ENCODE measurements at places on chromosomes 2 and 18. TPM values are rescaled to one million over a fixed set of nuclear protein-coding genes. Genes with fewer than 3 reads are reported as not detected.

NXPH2 gene
- not detected for total RNA-seq

NYAP2 gene
- not detected for total RNA-seq

MDH1B gene
- 0.44 TPM for total RNA-seq

NAT8 gene
- not detected for total RNA-seq

ITGA4 gene
- total RNA-seq = 227 TPM

SERPINB3 gene
- not detected for total RNA-seq

MAP3K19 gene
- not detected for total RNA-seq

EMILIN1 gene
- total RNA-seq = 0.91 TPM

UGT1A8 gene
- total RNA-seq = not detected

TEX44 gene
- total RNA-seq = not detected

CCDC148 gene
- total RNA-seq = not detected

FEV gene
- not detected for total RNA-seq

SCN3A gene
- total RNA-seq = not detected

FKBP7 gene
- total RNA-seq = 2.4 TPM

LYPD6B gene
- not detected for total RNA-seq

SATB2 gene
- 0.06 TPM for total RNA-seq

KIF1A gene
- 2.0 TPM for total RNA-seq

DLGAP1 gene
- not detected for total RNA-seq

KYNU gene
- 0.14 TPM for total RNA-seq

MAB21L4 gene
- total RNA-seq = not detected

RIT2 gene
- not detected for total RNA-seq

OTOS gene
- total RNA-seq = not detected

TMEM200C gene
- not detected for total RNA-seq

MALL gene
- total RNA-seq = not detected
